ENCODE measurements at places on chromosomes 6 and 20.

- no peak for DNase-seq
These were observed 136.5 kb upstream of the PDE10A start for GRCh38 chr6:165799391-165800153.

- no peak for DNase-seq
These were observed 78.7 kb downstream of the IRF4 start for GRCh38 chr6:470051-470900.

DNA sequence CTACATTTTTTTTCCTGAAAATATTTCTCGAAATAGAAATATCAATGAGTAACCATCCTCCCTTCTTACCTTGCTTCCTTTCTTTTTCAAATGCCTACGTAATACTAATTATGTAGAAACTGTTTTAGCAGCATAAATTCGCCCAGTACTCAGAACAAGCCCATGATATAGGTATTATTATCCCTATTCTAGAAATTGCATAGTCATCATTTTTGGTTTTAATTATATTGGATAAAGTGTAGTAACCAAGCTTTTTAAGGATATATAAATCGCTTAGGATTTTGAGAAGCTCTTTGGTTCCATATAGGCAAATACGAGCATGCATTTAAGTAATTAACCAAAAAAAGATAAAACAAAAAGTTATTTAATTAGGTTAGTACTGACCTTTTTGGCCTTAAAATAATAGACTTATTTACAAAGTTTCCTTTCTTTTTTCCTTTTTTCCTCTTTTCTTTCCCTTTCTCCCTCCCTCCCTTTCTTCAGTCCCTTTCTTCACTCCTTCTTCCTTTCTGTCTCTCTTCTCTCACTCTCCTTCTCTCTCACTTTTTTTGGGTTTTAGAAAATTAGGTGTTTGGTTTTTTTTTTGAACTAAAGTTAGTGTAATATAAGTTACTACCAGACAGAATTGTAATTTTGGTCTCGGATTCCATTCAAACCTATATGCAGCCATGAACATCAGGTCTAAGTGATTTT lies 457.7 kb downstream of the RFPL4B start:
- no peak for DNase-seq

DNA sequence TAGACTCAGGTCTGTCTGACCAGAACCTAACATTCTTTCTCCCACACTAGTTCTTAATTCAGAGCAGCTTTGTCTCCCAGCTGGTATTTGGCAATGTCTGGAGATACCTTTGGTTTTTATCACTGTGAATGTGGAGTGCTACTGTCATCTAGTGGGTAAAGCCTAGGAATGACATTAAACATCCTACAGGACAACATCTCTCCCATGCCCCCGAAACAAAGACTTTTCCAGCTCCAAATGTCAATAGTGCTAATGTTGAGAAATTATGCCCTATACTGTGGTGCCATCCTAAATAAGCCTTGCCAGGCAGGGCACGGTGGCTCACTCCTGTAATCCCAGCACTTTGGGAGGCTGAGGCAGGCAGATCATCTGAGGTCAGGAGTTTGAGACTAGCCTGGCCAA lies 4.2 kb upstream of the TTPAL start:
- DNase-seq, result no peak

DNA sequence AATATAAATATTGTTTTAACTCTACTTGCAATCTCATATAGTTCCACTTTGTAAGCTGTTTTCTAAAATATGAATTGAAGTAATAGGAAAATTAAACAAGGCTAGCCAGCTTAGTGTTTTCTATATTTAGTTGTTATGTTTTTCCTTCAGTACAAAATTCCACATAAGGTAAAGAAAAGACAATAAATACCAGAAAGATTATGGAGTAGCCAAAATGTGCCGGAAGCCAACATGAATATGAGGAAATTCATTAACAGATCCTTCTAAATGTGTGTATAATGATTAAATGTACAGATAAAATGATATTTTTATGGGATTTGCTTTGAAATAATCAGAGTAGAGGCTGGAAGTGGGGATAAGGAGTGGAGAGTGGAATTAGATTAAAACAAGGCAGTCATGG lies 52.5 kb upstream of the COL21A1 start:
- DNase-seq, result no peak

GRCh38 chr6:82365016-82365795 lies 1.6 kb downstream of the TPBG start:
- DNase-seq, result peak; percentile 21

DNA sequence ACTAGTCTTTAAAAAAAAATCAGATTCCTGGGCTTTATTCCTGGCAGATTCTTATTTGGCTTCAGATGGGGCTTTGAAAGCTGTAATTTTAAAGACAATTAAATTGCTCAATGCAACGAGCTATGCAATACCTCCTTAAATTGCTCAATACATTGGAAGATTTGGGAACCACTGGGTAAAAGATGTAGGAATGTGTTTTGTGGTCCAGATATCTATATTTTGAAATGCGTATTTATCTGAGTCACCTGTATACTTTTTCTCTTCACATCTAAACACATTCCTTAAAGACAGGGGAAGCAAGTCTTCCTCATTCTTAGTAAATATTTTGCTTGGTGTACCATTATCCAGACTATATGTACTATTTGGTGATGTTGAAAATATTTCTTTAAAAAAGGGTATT lies 29.6 kb upstream of the MAP7 start:
- no peak for DNase-seq

GRCh38 chr6:7243179-7243981 lies 69.6 kb downstream of the SSR1 start:
- DNase-seq, result peak; percentile 60

DNA sequence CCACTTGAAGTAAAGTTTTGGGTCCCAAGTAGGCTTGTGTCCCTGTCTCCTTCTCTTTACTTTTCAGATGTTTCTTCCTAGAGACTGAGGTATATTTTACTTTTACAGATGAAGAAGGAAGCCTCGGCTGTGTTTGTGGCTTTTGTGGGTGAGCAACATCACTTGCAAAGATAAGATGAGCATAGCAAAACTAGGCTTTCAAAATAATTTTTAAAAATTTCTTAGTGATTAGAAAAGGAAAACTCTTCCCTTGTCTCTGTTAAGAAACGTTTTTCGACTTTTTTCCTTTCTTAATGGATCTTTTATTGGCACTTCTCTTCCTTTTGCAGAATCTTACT lies 7.6 kb downstream of the PTPN1 start:
- no peak for DNase-seq

DNA sequence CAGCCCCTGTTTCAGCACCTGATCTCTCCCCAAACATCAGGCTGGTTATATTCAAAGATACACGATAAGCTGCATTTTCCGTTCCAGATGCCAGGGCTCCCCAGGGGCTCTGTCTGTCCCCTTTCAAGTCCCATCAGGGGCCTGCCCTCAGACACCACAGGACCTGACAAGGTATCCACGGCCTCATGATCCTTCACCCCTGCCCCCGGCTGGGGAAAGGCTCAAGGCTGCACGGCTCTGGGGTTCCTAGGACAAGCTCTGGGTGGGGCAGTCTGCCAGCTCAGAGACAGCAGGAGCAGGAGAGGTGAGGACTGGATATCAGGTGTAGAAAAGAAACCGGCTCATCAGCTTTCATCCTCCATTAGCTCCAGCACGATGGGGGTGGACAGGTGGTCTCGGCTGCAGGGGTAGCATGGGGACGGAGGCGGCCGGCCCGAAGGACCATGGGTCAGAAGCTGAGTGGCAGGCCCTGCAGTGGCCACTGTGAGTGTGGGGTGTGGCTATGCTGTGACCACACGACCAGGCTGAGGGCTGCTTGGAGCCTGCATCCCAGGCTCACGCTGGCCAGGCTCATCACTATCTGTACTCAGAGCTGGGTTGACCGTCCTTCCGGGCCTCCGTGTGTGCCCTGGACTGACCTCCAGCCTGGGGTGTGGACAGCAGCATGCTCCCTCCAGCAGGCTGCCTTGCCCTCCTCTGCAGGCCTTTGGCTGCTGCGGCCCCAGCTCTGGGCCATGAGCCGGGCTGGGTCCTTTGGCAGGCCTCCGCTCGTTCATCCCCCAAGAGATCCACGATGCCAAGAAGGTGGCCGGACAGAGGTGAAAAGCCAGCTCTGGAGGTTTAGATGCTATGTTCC lies 386.2 kb downstream of the THBS2 start:
- no peak for DNase-seq

- DNase-seq, result no peak
These were observed 427.2 kb upstream of the AGPAT4 start for GRCh38 chr6:161701056-161701455.

- peak; percentile 50 for DNase-seq
These were observed 28.9 kb upstream of the CD83 start for GRCh38 chr6:14088600-14089192.

- no peak for DNase-seq
These were observed 18.0 kb downstream of the DYNLT1 start for GRCh38 chr6:158626360-158627167.

DNA sequence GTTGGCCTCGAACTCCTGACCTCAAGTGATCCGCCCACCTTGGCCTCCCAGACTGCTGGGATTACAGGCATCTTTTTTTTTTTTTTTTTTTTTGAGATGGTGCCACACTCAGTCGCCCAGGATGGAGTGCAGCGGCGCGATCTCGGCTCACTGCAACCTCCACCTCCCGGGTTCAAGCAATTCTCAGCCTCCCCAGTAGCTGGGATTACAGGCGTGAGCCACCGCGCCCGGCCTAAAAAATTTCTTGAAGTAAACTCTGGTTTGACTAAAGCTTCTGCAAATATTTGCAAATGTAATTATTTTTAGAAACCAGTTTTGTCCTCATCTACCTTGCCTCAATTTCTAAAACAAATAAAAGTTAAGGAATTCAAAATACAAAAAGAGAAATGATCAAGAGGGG lies 1.2 kb downstream of the IBTK start:
- DNase-seq, result no peak

DNA sequence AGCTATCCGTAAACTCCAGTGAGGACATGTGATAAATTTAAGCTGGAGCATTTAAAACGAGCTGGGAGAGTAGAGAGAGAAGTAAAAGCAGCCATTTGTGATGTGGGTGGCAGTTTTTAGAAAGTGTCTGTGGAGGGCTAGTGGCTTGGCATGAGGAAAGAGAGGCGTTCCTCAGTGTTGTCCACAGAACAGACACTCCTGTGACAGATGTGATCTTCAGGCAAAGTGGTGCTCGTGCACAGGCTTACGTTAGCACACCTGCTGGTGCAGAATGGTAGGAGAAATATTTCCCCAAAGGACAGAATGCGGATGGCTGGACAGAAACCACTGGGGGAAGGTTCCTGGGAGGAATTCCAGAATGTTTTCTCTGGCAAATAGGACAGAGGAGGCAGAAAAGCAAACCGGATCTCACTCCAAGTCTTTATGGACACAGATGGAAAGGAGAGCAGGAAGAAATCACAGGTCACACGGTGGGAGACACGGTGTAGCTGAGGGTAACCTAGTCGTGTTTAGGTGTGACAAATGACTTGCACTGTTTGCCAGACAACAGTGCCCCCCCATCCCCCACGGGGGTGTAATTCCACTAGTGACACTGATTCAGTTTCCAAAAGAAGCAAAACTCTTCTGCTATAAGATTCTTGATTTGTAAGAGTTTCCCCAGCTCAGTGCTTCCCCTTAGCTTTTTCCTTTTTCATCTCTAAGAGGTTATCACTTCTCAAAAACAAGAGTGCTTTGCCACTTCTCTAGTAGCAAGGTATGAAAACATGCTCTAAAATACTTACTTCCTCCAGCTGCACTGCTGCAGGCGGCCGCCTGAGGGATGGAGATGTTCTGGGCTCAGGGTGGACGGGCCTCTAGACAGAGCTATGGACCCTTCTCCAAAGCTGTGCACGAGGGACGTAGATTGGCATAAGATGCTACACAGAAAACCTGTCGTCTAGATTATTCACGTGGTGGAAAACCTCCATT lies 293.2 kb downstream of the QKI start:
- peak; percentile 0 for DNase-seq

- no peak for DNase-seq
These were observed 95.1 kb upstream of the RNF217 start for GRCh38 chr6:124867121-124867520.

DNA sequence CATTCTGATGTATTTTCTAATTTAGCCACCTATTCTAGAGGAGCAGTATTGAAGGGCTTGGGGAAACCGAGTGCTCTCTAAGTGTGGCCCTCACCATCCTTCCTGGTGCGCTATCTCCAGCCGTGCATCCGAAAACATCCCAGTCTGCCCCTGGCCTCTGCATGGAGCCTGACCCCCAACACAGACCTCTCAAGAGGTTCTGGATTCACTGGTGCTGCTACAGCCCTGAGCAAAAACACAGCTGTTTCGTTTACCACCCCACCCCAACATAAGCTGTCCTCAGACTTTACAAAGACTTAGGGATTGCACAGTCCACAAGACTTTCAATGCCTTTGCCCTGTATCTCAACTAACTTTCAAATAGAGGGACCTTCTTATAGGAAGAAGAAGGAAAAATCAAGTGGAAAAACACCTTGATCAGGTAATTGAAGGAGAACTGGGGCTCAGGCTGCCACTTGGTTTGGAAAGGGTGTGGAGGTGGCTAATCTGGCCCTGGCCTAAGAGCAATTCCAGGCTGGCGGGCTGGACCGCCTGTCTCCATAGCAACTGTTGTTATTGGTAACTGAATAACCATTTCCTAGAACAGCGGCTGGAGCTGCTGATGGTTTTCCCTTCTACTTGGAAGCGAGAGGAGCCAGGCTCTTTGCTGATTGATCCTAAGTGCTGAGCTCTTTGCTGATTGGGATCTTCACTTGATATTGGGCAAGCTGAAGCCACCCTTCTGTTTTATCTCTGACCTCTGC lies 90.2 kb upstream of the TOX2 start:
- no peak for DNase-seq

GRCh38 chr20:53142225-53143127 lies 170.3 kb downstream of the TSHZ2 start:
- DNase-seq, result peak; percentile 23

DNA sequence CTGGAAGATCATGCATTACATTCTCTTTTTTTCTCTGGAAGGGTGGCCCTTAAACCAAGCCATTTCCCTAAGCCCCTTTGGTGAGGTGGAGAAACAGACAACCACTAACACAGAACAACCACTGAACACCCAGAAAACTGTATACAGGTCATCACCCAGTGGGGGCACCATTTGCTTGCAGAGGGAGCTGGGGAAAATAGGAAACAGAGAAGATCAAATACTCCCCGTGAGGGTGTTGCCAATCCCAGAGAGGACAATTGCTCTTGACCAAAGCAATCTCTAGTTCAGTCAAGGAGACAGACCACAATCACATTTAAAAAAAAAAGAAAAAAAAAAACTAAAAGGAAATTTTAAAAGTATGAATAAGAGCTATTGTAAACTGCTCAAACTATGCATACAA lies 865 bp upstream of the DAAM2 start:
- DNase-seq, result no peak

DNA sequence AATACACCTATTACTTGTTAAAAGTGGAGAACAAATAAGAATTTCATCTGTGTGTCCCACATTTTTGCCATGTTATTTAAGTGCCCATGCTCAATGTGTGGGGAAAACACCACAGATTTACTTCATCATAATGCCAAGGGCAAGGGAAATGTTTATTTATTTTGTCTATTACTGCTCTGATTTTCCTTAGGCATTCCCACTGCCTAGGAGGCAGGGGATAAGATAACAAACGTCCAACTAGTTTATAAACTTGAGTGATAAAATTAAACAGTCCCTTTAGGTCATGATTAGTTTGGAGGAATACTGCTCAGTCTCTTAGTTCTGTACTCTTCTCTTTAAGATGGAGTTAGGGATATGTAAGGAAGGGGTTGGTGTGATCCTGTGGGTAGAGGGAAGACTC lies 598.4 kb upstream of the MARCKS start:
- no peak for DNase-seq
